ENCODE measurements at places on chromosomes 7 and 10.

GRCh38 chr7:151094675-151095074 is 8.4 kb downstream of the AGAP3 start:
- DNase-seq = no peak

GRCh38 chr7:128037880-128038619 is 6.8 kb upstream of the LRRC4 start:
- DNase-seq = no peak

DNA sequence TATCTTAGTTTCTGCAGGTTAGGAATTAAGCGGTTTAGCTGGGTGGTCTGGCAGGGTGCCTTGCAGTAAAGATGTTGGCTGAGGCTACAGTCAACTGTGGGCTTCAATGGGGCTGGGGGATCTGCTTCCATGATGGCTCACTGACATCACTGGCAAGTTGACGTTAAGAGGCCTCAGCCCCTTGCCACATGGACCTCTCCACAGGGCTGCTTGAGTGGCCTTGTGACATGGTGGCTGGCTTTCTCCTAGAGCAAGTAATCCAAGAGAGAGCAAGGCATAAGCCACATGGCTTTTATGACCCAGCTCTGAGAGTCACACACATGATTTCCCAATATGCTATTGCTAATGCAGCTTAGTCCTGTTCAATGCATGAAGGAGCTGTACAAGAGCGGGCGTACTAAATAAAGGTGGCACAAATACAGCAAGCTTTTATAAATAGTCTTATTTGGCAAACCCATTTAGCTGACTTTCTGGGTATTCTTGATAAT is 109.1 kb downstream of the SEPTIN7 start:
- DNase-seq = no peak

DNA sequence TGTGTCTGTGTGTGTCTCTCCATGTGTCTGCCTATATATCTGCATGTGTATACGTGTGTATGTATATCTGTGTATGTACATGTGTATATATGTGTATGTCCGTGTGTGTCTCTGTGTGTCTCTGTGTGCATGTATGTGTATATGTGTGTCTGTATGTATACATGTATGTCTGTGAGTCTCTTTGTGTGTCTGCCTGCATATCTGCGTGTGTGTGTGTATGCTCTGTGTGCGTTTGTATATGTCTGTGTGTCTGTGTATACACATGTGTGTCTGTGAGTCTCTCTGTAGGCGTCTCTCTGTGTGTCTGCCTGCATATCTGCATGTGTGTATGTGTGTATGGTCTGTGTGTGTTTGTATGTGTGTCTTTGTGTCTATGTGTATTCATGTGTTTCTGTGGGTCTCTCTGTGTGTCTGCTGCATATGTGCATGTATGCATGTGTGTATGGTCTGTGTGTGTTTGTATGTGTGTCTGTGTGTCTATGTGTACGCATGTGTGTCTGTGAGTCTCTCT is 23.7 kb upstream of the KLF6 start:
- DNase-seq = no peak

GRCh38 chr7:1192171-1192676 is 32.2 kb upstream of the ZFAND2A start:
- DNase-seq = no peak

- DNase-seq = peak; percentile 35
These were observed 4.3 kb downstream of the ELOVL3 start for GRCh38 chr10:102230264-102230860.

DNA sequence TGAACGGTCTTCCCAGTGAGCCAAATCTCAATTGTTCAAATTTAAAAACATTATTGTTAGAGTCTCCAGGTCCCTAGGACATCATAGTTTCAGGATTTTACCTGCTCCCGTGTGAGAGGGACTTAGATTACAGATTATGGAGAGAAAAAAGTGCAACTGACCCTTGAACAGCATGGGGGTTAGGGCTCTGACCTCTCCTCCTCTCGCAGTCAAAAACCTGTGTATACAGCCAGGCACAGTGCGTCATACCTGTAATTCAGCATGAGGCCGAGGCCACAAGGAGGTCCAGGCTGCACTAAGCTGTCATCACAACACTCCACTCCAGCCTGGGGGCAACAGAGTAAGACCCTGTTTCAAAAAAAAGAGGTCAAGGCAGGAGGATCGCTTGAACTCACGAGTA is 25.5 kb downstream of the BAZ1B start:
- DNase-seq = no peak

- no peak for DNase-seq
These were observed 1024.8 kb downstream of the LRMDA start for GRCh38 chr10:76456197-76456596.

DNA sequence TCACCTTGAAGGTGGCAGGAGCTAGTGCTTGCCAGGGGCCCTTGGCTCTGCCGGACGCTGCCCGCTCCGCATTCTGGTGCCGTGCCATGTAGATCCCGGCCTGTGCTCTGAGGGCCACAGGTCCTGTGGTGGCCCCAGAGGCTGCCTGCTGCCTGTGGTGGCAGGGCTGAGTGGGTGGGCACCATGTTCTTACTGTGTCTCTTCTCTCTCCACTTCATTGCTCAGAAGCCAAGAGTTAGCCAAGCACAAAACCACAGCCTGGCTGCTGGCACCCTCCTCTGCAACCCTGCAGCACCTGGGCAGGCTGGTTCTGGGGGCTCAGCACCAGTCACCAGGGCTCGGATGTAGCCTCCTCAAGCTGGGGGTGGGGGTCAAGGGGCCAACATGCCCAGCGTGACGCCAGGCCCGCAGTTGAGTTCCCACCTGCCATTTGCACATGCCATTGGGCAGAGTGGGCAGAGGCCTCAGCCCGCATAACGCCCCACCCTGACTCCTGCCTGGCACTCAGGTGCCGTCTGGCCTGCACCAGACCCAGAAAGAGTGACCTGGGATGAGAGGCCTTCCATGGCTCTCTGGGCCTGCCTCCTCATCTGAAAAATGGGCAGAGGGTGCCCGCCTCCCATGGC is 16.3 kb downstream of the ZMIZ1 start:
- DNase-seq = no peak

DNA sequence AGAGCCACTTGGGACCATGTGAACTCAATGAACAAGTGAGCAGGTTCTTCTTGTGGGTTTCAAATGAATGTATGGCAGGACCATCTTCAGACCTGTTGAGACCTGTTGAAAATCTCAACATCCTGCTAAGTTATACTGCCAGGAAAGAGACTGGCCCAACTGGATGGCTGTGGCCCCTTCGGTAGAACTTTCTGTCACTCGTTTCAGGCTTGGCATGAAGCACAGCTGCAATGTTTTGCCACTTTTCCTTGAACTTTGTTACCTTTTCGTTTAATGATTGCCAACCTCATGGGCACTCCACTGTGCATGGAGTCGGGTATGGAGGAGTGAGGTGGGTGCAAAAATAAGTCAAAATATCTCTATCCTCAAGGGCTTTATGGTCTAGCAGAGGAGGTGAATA is 36.7 kb upstream of the SLC35B4 start:
- DNase-seq = no peak

GRCh38 chr7:146314962-146315361 is 198.4 kb downstream of the CNTNAP2 start:
- no peak for DNase-seq

DNA sequence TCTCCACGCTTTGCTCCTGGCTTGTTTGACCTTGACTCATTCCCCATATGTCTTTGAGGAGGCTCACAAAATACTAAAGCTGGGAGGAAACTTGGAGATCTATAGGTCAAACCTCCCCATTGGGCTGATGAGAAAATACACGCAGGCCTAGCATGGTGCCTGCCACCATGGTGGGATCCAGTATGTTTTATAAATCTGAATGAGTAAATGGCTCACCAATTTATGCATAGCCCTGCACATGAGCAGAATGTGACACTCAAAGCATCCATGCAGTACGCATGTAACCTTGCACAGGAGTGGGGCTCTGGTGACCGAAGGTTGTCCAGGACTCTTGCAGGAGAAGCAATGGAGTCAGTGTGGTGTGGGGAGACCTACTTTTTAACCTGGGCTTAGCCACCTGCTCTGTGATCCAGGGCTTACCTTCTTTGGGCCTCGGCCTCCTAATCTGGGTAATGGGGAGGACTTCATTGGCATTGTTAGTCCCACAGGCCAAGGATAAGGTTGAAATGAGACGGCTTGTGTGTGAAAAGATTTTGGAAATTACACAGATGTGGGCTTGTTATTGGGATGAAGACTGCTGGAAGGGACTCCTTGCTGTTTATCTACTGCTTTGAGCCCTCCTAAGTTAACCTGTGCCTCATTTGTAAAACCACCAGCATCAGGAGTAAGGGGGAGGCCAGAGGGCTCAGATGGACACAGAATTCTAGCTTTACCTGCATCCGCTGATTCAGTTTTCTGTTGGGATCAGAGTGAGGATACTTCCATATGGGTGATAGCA is 58.4 kb downstream of the ADCYAP1R1 start:
- no peak for DNase-seq

- peak; percentile 77 for DNase-seq
These were observed 2.8 kb downstream of the PDGFA start for GRCh38 chr7:516606-517456.

- no peak for DNase-seq
These were observed 391.7 kb downstream of the KCNMA1 start for GRCh38 chr10:77245953-77246352.

DNA sequence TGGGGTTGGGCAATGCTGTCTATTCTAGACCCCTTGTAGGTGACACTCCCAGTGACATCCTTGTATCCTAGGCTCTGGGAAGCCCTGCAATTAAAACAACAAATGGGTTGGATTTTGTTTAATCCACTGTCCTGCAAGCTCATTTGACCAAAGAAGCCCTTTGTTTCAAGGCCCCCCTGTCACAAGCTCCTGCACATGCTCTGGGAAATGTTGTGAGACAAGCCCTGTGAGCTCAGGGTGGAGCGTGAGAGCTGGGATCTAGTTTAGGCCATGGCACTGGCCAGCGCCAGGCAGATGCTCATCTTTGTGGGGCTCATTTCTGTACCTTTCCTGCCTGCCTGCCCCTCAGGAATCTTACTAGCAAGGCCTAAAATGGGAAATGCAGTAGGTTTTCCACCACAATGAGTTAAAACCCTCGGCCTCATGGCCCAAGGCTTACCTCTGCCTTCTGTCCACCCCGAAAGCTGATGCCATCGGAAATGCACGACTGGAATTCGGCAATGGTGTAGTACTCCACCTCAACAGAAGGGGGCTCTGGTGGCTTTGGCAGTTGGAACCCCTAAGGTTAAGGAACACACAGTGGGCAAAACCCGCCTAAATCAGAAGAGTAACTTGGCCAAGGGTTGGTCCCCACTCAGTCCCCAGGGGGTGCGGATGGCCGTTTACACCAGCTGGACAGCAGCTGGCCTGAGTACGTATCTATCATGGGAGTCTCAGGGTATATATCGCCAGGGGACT is 112.0 kb downstream of the NEURL1 start:
- peak; percentile 68 for DNase-seq

DNA sequence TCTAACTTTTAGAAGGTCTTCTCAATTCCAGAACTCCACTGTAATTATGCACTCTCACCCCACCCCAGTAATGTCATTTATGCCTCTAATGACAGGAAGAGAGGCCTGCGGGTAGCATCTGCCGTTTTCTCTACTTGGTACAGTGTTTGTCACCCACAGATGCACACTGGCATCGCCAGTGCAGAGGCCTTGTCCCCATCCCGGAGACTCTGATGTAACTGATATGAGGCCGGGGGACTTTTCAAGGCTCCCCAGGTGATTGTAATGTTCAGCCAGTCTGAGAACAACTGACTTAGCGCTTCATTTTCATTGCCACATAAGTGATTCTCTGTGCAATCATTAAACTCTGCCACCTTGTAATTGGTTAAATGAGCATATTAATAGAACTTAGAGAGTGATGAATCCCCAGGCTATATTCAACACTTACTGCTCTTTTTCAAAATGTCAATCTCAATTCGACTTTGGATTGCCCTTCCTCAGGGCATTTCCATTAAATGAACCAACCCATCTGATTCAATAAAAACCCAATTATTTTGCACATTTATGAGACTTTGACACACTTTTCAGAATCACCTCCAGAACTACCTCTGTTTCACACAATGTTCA is 113.2 kb downstream of the HERPUD2 start:
- DNase-seq = no peak

DNA sequence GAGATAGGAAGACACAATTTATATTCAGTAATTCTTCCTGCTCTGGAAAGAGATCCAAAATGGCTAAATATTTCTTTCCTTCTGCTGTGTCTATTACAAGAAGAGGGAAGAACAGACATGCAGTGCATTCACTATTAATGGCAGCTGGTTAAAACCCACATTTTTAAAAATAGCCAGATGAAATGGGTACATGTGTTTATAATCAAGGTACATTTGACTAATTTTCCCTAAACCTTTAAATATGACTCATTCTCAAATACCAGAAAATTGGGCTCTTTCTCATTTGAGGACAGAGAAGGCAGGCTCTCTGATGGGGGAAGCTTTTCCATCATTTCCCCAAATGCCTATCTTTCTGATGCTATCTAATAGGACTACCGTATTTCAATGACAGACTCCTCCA is 215.7 kb upstream of the HABP2 start:
- DNase-seq = no peak

DNA sequence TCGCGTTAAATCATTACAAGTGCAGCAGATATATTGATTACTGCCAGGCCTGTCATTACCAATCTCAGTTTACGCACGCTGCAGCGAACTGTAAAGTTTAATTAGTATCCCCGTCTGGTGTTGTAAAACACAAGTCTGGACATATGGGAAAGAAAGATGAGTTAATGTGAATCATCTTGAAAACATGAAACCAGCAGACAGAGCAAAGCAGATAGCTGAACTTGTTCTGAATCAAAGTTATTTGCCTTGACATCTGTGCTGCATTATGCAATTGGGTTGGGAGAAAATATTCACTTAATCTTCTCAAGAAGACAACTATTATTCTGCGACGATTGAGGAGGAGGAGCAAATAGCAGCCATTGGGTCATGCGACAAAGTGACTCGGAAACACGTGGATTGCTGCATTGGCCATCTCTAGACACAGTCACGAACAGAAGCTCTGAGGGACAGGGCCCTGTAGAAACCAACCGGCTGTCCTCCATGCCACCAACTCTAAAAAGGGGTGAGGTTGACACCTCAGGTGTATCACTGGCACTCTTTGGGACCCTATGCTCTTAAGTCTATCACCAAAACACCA is 156.3 kb upstream of the C7orf33 start:
- DNase-seq = no peak

GRCh38 chr10:7046615-7047014 is 364.2 kb downstream of the SFMBT2 start:
- no peak for DNase-seq

DNA sequence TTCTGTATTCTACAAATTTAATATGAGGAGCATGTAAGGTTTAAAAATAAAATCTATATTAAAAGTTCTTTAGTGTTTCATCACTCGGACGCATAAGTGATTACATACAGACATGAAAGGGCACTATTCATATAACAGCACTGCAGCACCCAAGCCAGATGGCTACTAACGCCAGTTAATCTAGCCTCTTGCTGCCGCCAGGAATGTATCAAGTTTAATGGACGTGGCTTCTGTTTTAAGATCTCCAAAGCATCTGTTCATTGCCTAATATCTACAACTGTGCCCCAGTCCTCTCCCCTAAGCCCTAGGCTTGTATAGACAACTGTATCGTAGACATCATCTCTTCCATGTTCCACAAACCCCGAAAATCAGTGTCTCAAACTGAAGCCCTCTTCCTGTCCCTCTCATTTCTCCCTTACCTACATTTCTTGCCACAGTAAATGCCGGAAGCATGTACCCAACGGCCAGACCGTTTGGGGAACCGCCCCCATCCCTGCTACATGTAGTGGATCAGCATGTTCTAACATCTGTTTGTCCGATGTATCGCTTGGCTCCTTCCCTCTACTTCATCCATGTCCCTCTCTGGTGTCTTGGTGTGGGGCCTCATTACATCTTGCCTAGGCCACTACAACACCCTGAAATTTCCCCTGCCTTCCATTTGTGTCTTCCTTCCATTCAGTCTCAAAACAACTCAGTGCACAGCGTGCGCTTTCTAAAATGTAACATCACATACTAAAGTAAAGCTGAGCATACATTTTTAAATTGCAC is 147.5 kb upstream of the RSU1 start:
- DNase-seq = no peak
